ENCODE measurements at places on chromosomes 5 and 9. TPM values are rescaled to one million over a fixed set of nuclear protein-coding genes. Genes with fewer than 3 reads are reported as not detected.
A peak's percentile ranks its signal among the peaks of the same experiment; 100 is the strongest.

DNA sequence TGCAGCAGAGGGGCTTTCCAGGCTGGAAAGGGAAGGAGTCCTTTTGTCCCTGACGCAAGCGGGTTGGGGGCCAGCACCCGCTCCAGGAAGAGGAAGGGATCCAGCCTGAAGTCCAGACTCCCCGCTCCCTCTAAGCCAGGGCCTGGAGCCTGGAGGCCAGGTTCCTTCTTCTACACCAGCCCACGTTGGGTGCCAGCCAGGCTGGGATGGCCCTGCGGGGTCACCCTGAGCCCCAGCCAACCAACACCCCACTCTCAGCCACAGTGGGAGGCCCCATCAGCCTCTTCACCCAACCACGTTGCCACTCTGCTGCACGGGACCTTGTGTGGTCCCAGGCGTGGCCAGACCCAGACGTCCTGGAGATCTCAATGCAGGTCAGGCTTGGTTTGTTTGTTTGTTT lies 970 bp upstream of the FUT7 start:
- H3K4me3 ChIP-seq = no peak overlapping the region
- no peaks in the 10 kb centered on the region for H3K27me3 ChIP-seq
- DNase-seq = no peak
- H3K36me3 ChIP-seq = no peaks in the 10 kb centered on the region
- no peak overlapping the region for H3K27ac ChIP-seq
- no peaks in the 10 kb centered on the region for H3K4me1 ChIP-seq

Gene ST8SIA4
- total RNA-seq = under 0.01 TPM

Gene TMEM174
- total RNA-seq = not detected

DNA sequence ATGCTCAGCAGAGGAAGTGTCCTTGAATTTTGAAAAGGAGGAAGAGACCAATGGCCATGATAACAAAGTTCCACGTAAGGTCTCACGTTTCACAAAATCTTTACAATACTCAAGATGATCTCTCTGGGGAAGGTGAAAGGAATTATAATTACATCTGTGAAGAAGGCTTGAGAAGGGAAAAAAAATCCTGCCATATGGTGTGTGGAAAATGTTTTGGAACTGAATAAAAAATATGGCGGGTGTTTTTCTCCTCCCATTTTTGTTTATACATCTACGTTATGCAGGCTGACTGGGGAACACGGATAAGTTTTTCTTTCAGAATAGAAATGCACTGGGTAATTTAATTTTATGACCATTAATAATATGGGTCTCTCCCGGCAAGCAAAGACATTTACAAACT lies 425.6 kb upstream of the BRINP1 start:
- no peak for DNase-seq
- H3K27me3 ChIP-seq = no peaks in the 10 kb centered on the region
- H3K36me3 ChIP-seq = no peaks in the 10 kb centered on the region
- no peak overlapping the region for H3K4me3 ChIP-seq

- no peaks in the 10 kb centered on the region for H3K36me3 ChIP-seq
- no peak for DNase-seq
- no peak overlapping the region for H3K4me3 ChIP-seq
These were observed 94.3 kb upstream of the NR3C1 start for GRCh38 chr5:143497749-143498148.

DNA sequence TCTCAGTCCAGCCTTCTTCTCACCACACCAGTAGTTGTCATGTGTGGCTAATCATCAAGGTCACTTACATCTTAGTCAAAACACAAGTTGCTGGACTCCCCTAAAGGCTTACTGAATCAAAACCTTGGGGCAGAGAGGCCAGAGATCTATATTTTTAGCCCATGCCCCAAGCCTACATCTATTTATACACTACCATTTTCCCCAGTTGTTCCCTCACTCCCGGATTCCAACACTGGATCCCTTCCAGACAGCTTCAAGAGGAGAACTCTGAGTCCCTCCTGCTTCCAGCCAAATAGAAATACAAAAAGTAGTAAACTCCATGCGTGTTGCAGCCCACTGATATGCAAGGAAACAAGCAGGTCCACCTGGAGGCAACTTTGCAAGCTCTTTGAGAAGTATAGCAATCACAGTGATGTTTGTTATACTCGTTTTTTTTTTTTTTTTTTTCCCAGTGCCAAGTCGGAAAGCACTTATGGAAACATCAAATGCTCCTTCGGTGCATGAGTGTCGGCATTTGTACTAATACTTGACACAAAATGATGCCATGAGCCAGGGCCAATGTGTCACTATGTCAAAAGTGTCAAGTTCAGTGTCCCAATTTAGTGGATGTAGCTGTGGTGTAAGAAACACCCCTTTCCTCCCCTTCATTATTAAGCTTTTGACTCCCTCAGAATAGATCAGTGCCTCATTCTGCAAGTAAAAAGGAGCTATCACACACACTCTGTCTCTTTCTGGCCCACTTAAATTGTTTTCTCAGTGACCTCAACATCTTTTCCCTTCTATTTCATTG lies 594.2 kb upstream of the SGCD start:
- no peaks in the 10 kb centered on the region for H3K36me3 ChIP-seq
- peaks cover 28% of the 10 kb centered on the region for H3K27me3 ChIP-seq
- no peak overlapping the region for H3K4me3 ChIP-seq
- H3K4me1 ChIP-seq = no peaks in the 10 kb centered on the region
- no peak for DNase-seq
- H3K27ac ChIP-seq = no peak overlapping the region

- no peaks in the 10 kb centered on the region for H3K36me3 ChIP-seq
- H3K4me3 ChIP-seq = no peak overlapping the region
- H3K27me3 ChIP-seq = no peaks in the 10 kb centered on the region
- no peaks in the 10 kb centered on the region for H3K4me1 ChIP-seq
- H3K27ac ChIP-seq = no peak overlapping the region
These were observed 63.8 kb upstream of the ATG10 start for GRCh38 chr5:81908044-81908443.

DNA sequence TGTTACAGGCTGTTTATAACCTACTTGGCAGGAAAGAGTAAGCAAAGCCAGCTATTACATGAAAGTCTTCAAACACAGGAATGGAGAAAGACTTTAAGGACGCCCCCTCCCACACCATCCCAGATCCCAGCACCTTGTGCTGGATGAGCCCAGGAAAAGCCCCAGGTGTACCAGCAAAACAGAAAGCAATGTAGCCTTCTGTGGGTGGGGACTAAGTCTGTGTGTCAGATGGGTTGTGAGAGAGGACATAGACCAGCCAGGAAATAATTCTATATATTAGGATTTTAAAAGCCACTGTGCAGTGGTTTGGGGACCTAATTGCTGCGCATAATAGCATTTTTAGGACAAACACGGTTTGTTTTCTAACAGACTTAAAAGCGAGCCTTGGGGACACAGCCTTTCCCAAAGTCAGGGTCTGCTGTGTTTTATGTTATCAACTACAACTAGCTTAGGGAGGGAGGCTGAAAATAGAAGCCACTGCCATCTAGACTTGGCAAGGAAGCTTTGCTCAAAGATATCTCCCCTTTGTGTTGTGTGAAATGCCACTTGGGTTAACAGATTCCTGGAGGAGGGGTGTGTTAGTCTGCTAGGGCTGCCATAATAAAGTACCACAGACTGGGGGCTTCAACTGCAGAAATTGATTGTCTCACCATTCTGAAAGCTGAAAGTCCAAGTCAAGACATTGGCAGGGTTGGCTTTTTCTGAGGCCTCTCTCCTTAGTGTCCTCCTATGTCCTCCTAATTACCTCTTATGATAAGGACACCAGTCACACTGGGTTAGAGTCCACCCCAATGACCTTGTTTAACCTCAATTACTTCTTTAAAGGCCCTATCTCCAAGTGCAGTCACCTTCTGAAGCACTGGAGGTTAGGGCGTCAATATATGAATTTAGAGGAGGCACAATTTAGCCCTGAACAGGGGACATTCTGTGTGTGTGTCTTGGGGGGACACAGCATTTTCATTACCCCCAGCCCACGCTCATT lies 17.2 kb upstream of the UBE2QL1 start:
- DNase-seq = no peak
- H3K36me3 ChIP-seq = no peaks in the 10 kb centered on the region
- no peaks in the 10 kb centered on the region for H3K4me1 ChIP-seq

Gene SLC30A5
- 69.6 TPM for total RNA-seq

DNA sequence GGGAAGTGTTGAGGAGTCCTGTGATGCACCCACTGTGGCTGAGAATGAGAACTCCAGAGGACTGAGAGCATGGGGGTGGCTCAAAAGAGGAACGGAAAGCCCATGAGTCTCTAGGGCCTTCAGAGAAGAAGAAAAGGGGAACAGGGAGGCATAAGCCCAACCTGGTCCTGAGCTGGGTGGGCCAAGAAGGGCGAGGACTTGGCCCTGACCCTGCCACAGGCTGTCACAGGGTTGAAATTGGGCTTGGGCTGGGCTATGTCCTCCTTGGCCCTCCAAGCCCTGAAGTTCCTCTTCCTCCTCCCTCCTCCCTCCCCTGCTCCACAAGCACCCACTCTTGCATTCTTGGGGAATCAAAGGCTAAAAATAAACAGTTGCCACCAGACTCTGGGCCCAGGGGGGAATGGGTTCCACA lies 49.3 kb upstream of the PPARGC1B start:
- no peak overlapping the region for H3K27ac ChIP-seq
- no peaks in the 10 kb centered on the region for H3K4me1 ChIP-seq
- H3K36me3 ChIP-seq = no peaks in the 10 kb centered on the region

DNA sequence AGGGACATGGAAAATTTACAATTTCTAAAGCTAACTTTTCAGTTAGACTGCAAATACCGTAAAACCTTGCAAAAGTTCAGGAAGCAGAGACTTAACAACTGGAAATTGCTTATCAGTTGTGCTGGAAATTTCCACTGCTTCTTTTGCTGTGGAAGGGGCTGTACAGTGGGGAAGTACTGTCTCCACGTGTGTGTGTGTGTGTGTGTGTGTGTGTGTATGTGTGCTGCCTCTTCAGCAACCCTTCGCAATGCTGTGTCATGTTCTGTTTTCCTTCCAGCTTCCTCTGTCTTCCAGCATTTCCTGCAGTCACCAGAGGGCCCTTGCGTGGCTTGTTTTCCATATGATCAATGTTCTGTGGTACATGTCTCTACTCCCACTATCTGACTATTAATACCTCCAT lies 87.5 kb upstream of the RANBP3L start:
- peaks cover 20% of the 10 kb centered on the region for H3K4me1 ChIP-seq
- no peak overlapping the region for H3K4me3 ChIP-seq
- H3K27me3 ChIP-seq = no peaks in the 10 kb centered on the region
- no peaks in the 10 kb centered on the region for H3K36me3 ChIP-seq
- DNase-seq = no peak

GRCh38 chr9:137369061-137369787 lies 53.7 kb downstream of the EXD3 start:
- no peak overlapping the region for H3K4me3 ChIP-seq
- H3K27me3 ChIP-seq = no peaks in the 10 kb centered on the region
- no peak overlapping the region for H3K27ac ChIP-seq
- no peaks in the 10 kb centered on the region for H3K4me1 ChIP-seq

GRCh38 chr9:98583417-98583816 lies 125.3 kb downstream of the GABBR2 start:
- no peaks in the 10 kb centered on the region for H3K36me3 ChIP-seq
- H3K4me3 ChIP-seq = no peak overlapping the region
- no peak for DNase-seq
- H3K4me1 ChIP-seq = no peaks in the 10 kb centered on the region
- no peaks in the 10 kb centered on the region for H3K27me3 ChIP-seq

DNA sequence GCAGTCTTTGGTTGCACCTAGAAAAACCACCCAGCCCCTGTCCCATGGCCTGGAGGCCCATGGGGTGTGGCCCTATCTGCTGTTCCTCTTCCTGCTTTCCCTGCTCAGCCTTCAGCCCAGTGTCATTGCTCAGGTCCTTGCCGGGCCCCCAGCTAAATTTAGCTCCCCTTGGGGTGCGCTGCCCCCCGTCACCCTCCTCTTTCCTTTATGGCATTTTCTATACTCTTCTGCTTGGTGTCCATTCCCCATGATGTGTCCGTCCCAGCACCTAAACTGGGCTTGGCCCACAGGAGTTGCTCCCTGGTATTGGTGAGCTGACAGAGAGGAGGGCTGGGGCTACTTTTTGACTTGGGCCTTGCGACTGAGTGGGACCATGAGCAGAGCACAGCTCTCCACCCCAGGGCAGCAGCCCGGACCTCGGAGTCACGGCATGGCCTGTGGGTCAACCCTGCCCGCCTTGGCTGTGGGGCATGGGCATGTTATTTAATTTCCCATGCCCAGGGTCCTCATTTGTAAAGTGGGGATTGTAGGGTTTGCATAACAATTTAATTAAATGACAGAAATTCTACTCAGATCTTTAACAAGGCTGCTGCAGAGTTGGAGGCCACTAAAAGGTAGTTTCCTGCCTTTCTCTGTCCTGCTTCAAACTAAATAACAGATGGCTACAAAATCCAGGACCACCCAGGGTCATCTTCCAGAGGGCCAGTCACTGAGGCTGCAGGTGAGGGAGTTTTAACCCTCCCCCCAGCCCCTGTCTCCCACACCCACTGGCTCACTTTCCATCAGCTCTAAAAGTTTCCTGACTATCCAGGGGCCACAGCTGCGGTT lies 98.2 kb downstream of the DAP start:
- H3K27ac ChIP-seq = no peak overlapping the region
- H3K36me3 ChIP-seq = no peaks in the 10 kb centered on the region
- no peak overlapping the region for H3K4me3 ChIP-seq
- 0 out of 2 replicates have a peak, but pooled peaks cover 4% of the 10 kb centered on the region for H3K4me1 ChIP-seq

- H3K27me3 ChIP-seq = no peaks in the 10 kb centered on the region
- H3K4me1 ChIP-seq = no peaks in the 10 kb centered on the region
- no peak for DNase-seq
- no peak overlapping the region for H3K27ac ChIP-seq
- no peaks in the 10 kb centered on the region for H3K36me3 ChIP-seq
These were observed 668.5 kb downstream of the ISL1 start for GRCh38 chr5:52051759-52052158.

Gene SLC34A3
- total RNA-seq = not detected

DNA sequence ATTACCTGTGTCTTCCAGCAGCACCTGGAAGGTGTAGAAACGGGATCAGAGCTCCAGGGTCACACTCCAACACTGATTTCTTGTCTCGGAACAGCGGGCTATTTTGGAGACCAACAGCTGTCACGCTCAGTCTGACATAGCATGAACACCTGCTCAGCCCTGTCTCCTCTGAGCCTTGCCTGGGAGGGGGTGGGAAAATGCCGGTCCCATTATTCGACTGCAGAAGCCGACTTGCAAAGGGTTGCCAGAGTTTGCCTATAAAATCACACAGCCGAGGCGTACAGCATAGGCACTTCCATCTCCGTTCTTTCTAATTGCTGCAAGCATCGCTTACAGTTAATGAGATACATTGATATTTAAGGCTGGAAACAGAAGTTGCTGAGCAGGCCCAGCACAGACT lies 300.8 kb upstream of the MSX2 start:
- no peak overlapping the region for H3K4me3 ChIP-seq
- DNase-seq = no peak
- no peak overlapping the region for H3K27ac ChIP-seq
- H3K36me3 ChIP-seq = no peaks in the 10 kb centered on the region
- H3K27me3 ChIP-seq = peaks cover 26% of the 10 kb centered on the region
- no peaks in the 10 kb centered on the region for H3K4me1 ChIP-seq

DNA sequence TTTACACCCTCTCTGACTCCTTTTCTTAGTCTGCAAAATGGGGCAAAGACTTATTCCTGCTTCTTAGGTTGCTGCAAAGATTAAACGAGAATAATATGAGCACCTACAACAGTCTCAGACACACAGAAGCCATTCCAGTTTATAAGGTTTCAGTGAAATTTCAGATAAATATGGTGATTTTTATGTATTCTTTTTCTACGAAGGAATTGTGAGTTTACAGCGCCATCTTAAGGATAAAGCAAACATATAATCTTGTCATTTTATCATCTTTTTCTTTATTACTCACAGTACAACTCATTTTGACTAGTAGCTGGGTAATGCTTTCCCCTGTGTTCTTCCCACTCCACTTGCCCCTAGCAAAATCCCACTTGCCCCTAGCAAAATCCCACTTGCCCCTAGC lies 29.2 kb upstream of the SMC5 start:
- peak; percentile 69 for DNase-seq
- H3K27me3 ChIP-seq = no peaks in the 10 kb centered on the region
- H3K36me3 ChIP-seq = no peaks in the 10 kb centered on the region
- no peak overlapping the region for H3K4me3 ChIP-seq

Gene NMUR2
- total RNA-seq = not detected
